ENCODE measurements at places on chromosomes 6 and 20.

GRCh38 chr20:62624325-62624690, 18.0 kb upstream of the SLCO4A1 start:
- no peak for DNase-seq

- no peak for DNase-seq
These were observed 86.2 kb upstream of the BEND6 start for GRCh38 chr6:56868687-56869086.

GRCh38 chr6:170067181-170067641, 223.7 kb downstream of the DLL1 start:
- no peak for DNase-seq

GRCh38 chr6:169324656-169325459, 71.2 kb upstream of the THBS2 start:
- DNase-seq: no peak

- DNase-seq: no peak
These were observed 65.9 kb upstream of the HCRTR2 start for GRCh38 chr6:55108134-55109130.

GRCh38 chr6:115982453-115982852, 78.2 kb downstream of the FRK start:
- DNase-seq: no peak

GRCh38 chr6:83472767-83473166, 39.6 kb upstream of the PRSS35 start:
- no peak for DNase-seq

DNA sequence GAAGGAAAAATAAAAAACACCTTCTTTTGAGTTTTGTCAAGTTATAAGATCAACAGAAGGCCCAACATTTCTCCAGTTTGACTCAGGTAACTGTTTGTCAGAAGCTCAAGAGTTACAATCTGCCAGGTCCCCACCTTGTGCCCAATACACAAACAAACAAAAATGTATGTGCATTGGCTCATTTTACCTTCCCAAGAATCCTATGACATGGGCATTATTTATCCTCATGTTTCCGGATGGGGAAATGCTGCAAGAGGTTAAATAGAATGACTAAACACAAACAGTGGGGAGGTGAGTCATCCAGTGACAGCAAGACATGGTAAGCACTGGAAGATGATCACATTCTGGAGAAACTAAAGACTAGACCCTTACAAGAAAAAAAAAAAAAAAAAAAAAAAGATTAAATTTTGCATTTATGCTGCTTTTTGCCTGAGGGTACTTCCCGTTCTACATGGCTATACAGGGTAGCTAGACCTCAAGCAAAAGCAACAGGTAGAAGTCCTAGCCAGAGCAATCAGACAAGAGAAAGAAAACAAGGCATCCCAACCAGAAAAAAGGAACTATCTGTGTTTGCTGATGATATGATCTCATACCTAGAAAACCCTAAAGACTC, 23.6 kb upstream of the ANKRD60 start:
- DNase-seq: no peak

DNA sequence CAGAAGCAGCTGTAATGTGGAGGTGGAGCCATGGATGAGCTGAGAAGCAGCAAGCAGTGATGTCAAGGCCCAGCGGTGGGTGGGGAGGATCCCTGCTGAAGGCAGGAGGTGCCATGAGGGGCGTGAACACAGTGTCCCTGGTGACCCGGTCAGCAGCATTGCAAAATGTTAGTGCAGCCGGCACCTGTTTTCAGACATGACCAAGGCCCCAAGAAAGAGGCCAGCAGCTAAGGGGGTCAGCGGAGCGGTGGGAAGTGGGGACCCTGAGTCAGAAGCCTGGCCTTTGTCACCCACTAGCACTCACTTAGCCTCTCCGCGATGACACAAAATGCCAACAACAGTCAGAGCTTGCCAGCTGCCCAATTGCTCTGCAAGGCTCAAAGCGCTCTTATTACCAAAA, 51.9 kb downstream of the TMEM242 start:
- no peak for DNase-seq

DNA sequence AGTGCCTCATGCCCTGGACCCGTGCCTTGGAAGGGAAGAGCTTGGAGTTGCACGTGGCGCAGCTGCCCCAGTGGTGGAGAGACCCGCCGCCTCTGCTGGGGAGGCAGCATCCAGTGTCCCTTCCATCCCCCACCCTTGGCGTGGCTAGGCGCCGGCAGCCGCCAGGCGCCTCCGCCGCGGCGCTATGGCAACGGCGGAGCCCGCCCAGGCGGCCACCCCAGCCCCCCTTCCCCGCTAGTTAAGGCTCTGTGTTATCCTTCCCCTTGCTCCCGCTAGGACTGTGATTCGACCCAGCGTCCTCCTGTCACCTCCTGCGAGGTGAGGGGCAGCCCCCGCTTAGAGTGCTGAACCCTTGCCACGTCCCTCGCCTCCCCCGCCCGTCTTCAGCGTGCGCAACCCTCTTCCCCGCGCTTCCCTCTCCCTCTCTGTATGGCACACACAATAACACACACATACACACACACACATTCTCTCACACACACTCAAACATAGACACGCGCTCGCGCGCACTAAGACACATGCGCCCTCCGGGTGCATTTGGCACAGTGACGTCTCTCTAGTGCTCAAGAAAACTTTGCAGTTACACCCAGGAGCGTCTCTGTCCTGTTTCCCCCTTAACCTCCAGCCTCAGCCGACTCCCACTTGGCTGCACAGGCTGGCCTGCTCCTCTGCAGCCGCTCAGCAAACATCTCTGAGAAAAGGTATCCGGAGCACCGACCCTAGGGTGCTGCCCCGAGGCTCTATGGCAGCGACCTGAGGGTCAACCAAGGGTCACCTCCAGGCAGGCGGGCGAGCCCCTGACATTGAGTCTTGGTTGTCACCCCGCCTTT, 8.5 kb downstream of the GRIK2 start:
- no peak for DNase-seq

DNA sequence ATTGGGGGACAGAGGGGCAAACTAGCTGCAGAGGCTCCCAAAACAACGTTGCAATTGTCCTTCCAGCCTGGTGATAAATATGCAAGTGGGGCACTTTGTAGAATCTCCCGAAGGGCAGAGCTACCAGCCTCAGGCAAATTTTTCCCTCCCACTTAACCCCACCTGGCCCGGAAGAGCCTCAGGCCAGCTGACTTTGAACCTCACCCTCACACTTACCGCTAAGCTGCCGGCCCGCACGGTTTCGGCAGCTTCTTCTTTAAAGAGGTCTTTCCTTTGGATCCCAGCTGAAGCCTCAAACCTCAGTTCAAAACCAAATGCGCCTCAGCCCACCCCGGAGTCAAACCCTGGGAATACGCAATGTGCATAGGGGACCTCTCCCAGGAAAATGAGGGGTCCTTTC, 2.5 kb downstream of the OVOL2 start:
- DNase-seq: no peak

Measured in cortex of kidney (tissue), 1 donor.